ENCODE measurements at places on chromosomes 2 and 18. TPM values are rescaled to one million over a fixed set of nuclear protein-coding genes. Genes with fewer than 3 reads are reported as not detected.

SCTR gene
- not detected for total RNA-seq

ATOH8 gene
- total RNA-seq, result 16.6 TPM

NEB gene
- total RNA-seq, result 1.8 TPM

DNAH6 gene
- total RNA-seq, result 0.24 TPM

ADD2 gene
- total RNA-seq, result 3.0 TPM

MTERF4 gene
- 17.1 TPM for total RNA-seq

ANKRD44 gene
- total RNA-seq, result 24.5 TPM

KYNU gene
- 6.9 TPM for total RNA-seq

Measured in posterior vena cava (tissue), 2 donors.